ENCODE measurements at places on chromosomes 1 and 21.

DNA sequence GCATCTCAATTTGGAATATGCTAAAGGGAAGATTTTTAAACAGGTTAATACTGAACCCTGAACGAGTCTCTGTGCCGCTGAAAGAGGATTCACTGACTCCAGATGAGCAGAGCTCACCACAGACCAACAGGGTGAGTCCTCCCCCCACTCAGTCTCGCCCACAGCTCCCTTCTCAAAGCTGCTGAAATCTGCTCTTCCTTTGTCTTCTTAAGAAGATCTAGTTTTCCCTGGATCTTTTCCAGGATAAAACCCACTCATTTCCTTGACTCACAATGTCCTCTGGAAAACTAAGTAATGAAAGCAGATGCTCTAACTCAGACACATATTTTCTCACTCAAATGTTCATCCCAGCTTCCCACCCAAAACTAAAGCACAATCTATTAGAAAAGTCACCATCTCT is 447.0 kb upstream of the PKN2 start:
- no peak for DNase-seq

DNA sequence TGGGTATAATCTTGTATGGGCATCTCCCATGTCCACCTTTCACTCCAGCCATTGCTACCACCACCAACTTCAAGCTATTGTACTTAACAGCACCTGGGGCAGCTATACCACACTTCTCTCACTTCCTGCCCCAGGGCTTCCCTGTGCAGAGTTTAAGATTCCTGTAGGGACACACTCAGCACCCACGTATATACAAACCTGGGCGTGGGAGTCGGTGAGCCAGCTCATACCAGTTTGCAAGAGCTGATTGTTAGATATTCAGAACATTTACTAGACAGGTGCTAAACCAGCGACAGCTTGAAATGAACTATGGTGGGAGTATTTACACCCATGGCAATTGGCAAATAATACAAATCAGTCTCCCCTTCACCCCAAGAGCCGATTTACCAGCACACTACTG is 114.8 kb upstream of the CSF3R start:
- no peak for DNase-seq

DNA sequence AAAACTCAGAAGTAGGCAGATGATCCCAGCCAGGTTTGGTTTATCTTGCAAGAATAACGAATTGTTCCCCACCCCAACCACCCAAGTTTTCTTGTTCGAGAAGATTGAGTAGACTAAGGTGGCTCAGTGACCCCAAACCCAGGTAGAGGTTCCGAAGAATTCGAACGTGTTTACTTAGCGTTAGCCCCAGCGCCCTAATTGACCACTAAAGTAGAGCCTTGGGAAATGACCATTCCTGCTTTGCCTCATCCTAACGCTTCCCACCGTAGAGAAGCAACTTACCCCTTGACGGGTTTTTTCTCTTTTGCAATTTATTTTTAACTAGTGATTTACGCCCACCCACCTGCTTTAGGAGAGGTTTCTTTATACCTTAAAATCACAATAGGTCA is 870 bp downstream of the FBXO28 start:
- peak; percentile 14 for DNase-seq

DNA sequence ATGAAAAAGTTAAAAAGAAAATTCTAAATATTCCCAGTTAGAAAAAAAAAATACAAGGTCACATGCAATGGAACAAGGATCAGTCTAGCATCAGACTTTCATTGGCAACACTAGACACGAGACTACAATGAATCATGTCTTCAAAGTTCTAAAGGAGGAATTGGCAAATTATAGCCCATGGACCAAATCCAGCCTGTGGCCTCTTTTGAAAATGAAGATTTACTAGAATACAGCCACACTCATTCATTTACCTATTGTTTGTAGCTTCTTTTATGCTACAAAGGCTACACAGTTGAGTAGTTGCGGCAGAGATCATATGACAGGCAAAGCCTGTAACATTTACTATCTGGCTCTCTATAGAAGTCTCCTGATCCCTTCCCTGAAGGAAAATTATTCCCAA is 71.4 kb downstream of the MRPL39 start:
- no peak for DNase-seq

- DNase-seq, result no peak
These were observed 106.6 kb upstream of the IFFO2 start for GRCh38 chr1:19063122-19063521.

- DNase-seq, result no peak
These were observed 59.3 kb upstream of the FAM89A start for GRCh38 chr1:231099311-231099710.

- peak; percentile 83 for DNase-seq
These were observed 20.1 kb downstream of the OSBPL9 start for GRCh38 chr1:51636764-51637522.

- DNase-seq, result no peak
These were observed 27.6 kb downstream of the GPR88 start for GRCh38 chr1:100565533-100565932.

GRCh38 chr1:46806196-46807020 is 7.6 kb downstream of the CYP4B1 start:
- peak; percentile 11 for DNase-seq

GRCh38 chr1:1440262-1441001 is 4.9 kb downstream of the VWA1 start:
- DNase-seq, result no peak

DNA sequence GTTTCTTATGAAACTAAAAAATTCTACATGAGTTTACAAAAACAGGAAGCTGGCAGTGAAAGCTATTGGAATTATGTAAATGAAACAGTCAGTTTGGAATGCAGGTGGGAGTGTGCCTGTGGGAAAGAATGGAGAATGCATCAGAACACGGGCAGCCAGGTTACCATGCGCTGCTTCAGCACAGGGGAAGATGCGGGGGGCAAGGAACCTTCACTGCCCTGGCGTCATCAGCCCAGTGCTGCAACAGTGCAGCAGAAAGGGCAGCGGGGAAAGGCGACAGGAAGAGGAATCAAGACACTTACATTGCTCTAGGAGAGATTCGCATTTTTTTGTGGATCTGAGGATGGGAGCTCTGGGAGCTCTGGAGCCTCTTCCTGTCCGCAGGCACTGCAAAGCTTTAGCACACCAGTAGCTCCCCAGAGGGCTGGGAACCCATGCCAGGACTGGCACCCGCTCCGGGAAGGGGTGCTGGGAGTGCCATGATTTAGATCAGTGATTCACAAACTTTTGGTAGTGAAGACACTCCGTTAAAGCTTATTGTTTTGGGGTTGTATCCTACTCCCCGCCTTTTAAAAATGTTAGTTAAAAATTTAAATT is 64.1 kb upstream of the WDR26 start:
- DNase-seq, result peak; percentile 73

GRCh38 chr1:21911205-21912001 is 25.7 kb downstream of the HSPG2 start:
- peak; percentile 50 for DNase-seq

GRCh38 chr1:67956116-67956515 is 94.3 kb downstream of the DIRAS3 start:
- DNase-seq, result peak; percentile 45

DNA sequence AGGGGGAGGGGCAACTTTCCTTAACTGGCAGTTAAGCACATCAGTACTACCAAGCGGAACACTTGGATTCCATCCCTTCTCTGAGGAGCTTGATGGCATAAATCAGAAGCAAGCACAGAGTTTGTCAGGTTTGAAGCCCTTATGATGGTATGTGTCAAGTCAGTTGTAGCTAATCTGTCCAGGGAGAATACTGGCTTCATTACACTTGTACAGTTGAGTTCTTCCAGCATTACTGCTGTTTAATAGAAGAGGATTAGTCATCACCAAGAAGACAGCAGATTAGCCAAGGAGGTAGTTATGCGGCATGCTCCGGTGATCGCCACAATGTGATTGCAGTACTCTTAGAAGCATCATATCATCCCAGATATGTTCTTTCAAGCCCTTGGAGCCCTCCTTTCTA is 2.1 kb upstream of the TDRD5 start:
- no peak for DNase-seq

GRCh38 chr1:48869116-48869893 is 92.6 kb upstream of the BEND5 start:
- no peak for DNase-seq

DNA sequence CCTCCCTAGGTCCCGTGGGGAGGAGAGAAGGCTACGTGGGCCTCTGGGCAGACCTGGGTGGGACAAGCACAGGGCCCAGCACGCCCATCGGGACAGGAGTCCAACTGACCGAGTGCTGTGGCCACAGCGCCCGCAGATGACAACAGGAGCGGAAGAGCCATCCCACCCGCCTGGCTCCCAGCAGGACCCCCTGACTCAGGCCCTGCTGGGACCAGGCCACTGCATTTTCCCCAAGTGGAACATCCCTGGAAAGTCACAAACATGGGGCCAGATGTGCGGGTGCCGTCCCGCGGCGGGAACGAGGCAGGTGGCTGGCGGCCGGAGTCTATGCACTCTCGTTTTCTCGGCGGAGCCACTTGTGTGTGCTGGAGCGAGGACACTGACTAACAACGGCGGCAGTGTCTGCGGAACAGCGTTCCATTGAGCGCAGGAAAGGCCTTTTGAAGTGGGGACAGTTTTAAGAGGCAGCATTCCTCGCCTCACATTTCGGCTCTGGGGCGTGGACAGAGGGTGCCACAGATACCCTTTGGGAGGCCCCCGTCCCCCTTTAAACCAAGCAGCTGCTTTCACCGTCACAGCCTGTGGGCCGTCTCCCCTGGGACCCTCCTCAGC is 93.7 kb upstream of the ARHGEF16 start:
- no peak for DNase-seq

DNA sequence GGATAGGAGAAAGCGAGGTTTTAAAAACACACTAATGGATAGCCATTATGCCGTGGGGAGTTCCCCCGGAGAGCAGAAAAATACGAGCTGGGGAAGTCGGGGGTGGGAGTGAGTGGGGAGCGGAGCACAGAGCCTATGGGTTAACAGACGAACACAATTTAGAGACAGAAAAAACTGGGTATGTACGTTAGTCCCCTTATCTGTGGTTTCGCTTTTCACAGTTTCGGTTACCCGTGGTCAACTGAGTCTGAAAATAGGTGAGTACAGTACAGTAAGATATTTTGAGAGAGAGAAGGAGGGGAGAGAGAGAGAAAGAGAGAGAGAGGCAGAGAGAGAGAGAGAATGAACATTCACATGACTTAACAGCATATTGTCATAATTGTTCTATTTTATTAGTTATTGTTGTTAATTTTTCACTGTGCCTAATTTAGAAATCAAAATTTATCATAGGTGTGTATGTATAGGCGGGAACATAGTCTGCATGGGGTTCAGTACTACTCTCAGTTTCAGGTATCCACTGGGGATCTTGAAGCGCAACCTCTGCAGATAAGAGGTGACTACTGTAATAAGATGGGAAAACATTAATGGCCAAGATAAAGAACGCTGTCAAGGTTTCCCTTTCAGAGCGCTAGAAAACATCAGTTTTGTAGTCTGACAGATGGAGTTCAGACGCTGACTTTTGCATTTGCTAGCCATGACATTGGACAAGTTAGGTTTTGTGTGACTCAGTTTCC is 125.6 kb upstream of the LMO4 start:
- no peak for DNase-seq

DNA sequence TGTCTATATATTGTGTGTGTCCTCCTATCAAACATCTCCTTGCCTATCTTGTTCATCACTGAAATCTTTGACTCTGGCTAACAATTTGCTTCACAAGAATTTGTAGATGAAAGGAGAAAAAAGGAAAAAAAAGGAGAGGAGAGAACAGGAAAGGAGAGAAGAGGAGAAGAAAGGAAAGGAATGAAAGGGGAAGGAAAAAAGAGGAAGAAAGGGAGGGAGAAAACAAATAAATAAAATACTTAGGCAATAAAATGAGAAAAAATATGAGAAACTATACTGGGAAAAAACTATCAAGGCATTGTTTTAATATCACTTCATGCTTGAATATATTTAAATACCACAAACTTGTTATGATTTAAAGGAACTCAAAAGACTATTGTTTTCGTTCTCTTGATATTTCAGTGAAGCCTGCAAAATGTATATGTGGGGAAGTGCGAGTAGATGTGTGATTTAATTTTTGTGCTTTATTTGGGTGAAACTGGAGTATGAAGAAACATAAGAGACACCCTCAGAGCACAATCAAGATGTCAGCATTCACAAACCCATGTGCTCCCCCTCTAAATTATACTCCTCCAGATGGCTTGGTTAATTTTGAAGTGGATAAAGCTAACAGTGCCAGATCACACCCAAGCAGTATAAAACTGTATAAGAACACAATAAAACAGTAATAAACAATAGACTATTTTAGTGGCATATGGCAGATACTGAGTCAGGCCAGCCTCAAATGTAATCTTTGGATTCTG is 205.7 kb upstream of the SAMSN1 start:
- no peak for DNase-seq

- DNase-seq, result no peak
These were observed 113.3 kb downstream of the TNR start for GRCh38 chr1:175630076-175630475.

- DNase-seq, result peak; percentile 38
These were observed 202.0 kb downstream of the GABPA start for GRCh38 chr21:25936776-25937175.

GRCh38 chr1:10735563-10736305 is 60.7 kb downstream of the CASZ1 start:
- no peak for DNase-seq

DNA sequence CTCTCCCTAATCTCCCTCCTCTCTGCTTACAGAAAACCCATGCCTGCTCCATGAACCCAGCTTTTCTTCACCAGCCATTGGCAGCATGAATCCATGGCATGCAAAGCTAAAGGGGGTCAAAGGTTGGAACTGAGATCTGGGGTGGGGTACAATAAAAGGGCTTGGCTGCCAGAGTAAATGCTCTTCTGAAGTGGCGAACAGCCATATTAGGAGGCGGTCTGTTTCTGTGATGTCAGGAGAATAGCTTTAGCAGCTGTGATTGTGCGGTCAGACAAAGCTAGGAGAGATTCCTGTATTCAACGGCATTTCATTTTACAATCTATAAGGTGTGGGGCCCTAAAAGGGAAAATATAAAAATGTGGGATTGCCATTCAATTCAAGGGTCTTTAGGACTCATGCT is 71.7 kb upstream of the TMPRSS2 start:
- DNase-seq, result no peak

DNA sequence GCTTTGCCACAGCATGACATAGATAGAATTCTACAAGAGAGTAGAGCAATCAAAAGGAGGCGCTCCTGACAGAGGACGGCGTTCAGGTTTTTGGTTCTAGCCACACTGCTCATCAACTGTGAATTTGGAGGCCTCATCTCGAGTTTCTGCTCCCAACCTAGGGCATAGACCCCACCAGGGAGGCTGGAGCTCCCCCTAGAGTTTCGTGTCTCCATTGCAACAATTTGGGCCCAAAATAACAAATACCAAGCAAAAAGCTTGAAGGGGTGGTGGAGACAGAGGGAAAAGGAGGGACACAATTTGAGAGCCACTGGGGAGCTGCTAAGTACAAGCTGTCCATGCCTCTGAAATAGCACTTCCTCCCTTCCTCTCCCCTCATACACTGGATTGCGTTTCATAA is 297.0 kb downstream of the GPATCH2 start:
- peak; percentile 21 for DNase-seq

DNA sequence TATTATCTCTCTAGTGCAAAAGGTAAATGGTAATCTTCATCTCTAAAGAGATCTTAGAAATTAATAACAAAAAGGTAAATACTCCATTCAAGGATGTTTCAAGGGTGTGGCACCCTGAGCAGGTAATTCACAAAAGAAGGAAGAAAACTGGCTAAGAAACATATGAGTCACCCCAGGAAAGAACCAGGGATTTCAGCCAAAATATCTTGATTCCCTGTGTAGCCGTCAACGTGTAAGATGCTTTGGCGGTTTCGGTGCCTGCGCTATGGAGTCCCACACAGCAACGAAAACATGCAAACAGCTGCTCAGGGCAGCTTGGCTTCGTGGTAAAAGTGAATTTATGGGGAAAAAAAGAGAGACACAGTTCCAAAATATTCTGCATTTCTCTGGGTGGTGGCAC is 3.7 kb downstream of the ITGB2 start:
- no peak for DNase-seq
